ENCODE measurements at places on chromosomes 1 and 21.

DNA sequence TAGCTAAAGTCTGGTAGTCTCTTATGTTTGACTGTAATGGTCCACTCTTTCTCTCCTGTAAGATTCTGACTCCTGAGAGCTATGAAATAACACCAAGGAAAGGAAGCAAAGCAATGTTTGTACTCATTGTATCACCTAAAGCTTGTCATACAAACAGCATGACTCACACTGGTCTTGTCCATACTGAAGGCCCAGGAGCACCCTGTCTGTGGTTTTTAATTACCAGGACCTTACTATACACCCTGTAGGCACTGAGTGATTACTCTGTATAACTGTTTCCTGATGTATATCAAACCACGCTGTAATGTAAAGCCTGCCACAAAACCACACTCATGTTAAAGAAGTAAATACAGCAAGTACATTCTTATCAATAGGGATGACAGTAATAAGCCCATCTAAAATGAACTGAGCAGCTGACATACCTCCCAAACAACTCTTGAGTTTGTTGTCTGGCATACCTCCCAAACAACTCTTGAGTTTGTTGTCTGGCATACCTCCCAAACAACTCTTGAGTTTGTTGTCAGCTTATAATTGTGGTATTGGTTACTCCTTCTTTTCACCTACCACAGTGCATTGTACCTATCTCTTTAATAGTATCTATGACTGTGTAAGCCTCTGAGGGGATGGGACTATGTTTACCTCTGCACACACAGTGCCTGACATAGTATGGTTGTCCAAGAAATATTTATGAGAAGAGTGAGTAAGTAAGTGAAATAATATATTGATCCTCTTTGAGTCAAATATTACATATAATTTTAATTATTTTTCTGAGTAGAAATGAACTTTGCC lies 11.6 kb upstream of the TNFSF18 start:
- no peak for DNase-seq

- DNase-seq, result no peak
Observed at GRCh38 chr1:70498666-70499065, 87.6 kb downstream of the CTH start.

DNA sequence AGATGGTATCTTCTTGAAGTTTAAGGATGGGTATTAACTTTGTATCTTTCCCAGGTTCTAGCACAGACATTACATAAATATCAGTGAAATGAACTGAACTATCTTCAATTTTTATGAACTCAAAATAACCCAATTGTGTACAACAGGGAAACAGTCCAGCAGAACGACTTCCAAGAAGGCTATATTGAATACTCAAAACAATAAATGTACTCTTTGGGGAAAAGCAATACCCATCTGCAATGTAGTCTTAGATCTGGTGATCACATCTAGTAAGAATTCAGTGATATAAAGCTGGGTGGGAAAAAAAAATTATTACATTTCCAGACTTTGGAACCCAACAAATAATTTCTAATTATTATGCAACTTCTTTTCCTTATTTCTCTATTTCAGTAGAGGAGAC lies 33.1 kb upstream of the GORAB start:
- no peak for DNase-seq

GRCh38 chr1:19456968-19457441 lies 28.3 kb downstream of the CAPZB start:
- no peak for DNase-seq

GRCh38 chr1:184785529-184785928 lies 30.9 kb upstream of the EDEM3 start:
- no peak for DNase-seq

DNA sequence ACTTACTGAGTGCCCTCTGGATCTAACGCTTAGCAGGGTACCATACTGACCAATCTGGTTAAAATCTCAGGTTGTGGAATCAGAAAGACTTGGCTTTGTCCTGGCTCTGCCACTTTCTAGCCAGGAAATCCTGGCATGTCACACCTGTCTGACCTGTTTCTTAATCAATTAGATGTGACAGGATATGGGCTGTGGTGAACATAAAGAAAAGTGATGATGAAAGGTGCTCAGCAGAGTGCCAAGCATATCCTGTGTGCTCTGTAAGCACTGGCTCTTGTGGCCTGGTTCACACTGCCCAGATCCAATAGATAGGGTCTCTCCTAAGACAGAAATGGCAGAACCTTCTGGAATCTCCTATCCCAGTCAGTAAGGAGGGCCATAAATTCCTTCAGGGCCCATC lies 53.9 kb downstream of the PHC2 start:
- no peak for DNase-seq

DNA sequence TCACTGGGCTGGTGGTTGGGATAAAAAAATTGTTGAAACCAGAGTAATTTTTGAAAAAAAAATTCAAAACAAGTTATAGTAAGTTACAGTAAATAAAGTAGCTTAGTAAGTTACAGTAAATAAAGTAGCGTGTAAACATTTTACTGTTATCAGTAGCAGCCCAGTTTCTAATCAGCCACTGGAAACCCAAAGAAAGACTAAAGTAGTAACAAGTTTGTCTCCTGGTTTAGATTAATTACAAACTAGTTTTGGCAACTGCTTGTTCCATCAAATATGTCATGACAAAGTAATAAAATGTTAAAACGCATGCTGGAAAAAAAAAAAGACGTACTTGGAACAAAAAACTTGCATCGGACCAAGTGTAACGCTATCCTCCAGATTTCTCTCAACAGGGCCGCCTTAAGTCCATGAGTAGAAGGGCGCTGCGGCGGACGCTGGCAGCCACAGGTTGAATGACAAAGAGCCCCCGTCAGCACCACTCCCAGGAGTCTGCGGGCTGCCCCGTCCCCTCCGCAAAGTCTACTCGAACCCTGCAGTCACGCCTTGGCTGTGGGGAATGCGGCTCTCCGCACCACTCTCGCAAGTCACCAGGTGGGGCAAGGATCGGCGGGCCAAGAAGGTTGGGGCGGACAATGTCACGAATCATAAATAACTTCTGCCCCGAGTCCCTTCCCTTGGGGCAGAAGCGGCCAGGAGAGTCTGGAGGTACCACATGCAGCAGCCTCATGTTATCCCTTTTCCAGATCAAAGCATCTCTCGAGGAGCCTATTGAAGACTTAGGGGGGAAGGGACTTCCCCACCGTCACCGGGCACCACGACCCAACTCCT lies 837 bp downstream of the SLC16A1 start:
- peak; percentile 14 for DNase-seq

DNA sequence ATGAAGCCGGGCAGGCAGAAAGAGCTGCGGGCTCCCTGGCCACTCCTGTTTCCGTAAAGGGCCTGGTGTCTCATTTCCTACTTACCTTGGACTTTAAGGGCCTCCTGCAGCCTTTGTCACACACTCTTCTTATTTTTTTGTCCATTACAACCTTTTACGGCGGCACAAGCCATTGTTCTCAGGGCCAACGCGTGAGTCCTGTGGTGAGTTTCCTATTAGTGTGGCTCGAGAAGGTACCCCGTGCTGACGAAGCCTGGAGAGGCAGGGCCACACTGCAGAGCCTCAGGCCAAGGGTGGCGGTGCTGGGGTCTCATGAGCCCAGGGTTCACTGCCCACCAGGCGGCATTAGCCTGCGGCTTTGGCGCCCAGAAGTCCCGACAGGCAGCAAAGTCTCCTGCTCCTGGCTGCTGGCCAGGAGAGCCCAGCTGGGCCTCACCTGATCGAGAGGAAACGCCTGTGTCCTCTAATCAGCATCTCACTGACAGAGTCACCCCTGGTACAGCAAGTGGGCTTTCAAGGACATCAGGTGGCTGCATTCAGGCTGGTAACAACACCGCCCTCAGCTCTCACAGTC lies 62.0 kb downstream of the SIK1 start:
- DNase-seq, result peak; percentile 57

DNA sequence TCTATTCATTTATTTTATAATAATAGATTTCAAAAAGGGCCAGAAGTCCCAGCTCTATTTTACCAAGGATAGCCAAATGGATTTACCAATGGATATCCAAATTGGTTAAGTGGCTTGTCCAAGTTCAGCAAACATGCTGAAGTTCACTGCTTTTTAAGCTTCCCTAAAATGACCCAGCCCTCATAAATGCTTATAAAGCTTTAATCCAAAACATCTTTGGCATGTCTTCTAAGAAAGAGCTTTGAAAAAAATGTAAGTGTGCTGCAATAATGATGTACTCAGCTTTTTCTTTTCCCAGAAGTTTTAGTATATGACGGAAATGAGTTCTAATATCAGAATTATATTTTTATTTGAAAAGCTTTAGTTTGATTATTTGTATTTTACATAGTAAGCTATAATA lies 451.5 kb upstream of the ADAMTS5 start:
- no peak for DNase-seq

Measured in thyroid gland (tissue), 4 donors.